Inflammatory macrophage treated with lipopolysaccharide for 4 hours (primary cell): ENCODE measurements at places on chromosomes 4 and X.

- no peak for DNase-seq
These were observed 25.0 kb downstream of the AFF1 start for GRCh38 chr4:86959588-86960500.

DNA sequence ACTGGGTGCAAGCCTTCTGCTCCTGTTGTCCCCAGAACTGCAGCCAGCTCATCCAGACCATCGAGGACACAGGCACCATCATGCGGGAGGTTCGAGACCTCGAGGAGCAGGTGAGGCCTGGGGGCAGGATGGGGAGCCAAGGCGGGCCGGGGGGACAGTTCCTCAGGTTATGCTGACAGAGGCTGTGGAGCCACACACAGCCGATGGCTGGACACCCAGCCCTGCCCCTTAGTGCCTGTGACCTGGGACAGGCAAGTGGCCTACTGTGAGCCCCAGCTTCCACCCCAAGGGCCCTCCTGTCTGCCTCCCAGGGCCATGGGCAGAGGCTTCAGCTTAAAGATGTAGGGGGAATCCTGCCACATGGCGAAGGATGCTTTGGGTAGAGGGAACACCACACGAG lies 14.3 kb downstream of the CCDC22 start:
- no peak for DNase-seq

DNA sequence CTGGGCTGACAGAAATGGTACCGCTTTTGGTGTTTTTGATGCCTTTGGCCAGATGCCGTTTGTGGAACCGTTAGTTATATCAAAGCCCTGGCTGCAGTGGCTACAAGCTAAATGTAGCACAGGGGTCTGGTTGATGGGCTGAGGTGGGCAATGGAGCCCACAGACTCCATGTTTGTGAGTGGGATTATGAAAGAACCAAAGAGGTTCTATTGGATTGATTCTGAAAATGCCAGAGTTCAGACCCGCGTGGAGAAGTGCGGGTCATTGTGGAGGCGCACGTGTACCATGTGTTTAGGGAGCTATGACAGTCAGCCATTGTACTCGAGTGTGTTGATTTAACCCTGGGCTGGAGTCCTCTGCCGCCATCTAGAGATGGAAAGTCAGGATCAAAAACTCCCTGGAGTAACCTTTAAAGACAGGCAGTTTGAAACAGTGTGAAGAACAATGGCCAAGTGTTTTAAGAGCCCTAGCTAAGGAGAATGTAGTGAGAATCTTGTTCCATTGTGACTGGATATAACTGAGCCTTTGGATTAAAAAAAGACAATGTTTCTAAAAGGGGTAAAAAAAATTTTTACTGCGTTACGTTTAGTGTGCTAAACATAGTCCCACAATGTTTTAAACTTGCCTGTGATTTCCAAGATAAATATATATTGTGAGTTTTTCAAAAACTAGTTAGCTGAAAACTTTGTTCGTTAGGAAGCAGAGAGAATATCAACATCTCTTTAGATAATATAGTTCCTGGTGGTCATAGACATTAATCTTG lies 12.7 kb downstream of the ART3 start:
- peak; percentile 62 for DNase-seq

- no peak for DNase-seq
These were observed 1753.7 kb downstream of the RPA4 start for GRCh38 chrX:98637451-98637850.

DNA sequence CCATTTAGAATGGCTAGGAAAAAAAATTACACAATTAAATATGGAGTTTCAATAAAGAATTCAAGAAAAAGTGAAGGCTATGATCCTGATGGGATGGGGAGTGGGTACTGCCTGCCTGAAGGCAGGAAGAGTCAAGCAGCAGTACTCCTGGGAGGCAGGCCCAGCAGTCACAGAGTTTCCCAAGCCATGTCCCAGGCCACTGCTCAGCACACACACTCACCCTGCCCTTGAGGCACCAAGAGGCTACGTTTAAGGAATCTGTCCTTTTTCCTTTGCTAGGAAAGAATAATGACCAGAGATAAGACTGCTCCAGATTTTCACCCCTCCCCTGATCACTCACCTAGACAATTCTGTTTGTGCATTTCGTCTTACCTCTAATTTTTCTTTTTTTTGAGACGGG lies 30.2 kb downstream of the MAP7D3 start:
- DNase-seq, result no peak

- no peak for DNase-seq
These were observed 2.5 kb downstream of the TIMP1 start for GRCh38 chrX:47584714-47585113.

GRCh38 chrX:125673758-125674157 lies 354.1 kb downstream of the TEX13C start:
- no peak for DNase-seq

GRCh38 chrX:126658447-126658846 lies 105.8 kb upstream of the DCAF12L1 start:
- DNase-seq, result no peak

GRCh38 chrX:103488332-103488731 lies 31.0 kb downstream of the RAB40A start:
- no peak for DNase-seq

DNA sequence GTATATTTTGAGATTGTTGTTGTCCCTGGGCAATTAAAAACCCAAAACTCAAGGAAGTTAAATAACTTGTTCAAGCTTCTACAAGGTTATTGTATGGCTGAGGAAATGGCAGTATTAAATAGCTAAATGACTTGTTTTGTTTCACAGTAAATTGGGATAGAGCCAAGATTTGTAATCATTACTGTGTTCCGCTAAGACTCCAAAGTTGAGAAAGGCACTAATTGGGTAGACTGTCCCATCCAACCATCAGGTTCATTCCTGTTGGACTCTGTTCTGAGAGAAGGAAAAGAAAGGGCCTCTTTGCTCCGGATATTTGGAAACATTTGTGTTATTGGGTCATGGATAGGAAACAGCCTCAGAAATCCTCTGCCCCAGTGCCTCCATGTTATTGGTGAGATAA lies 82.2 kb downstream of the DCLK2 start:
- DNase-seq, result no peak

GRCh38 chr4:44988011-44988410 lies 261.7 kb upstream of the GNPDA2 start:
- no peak for DNase-seq

DNA sequence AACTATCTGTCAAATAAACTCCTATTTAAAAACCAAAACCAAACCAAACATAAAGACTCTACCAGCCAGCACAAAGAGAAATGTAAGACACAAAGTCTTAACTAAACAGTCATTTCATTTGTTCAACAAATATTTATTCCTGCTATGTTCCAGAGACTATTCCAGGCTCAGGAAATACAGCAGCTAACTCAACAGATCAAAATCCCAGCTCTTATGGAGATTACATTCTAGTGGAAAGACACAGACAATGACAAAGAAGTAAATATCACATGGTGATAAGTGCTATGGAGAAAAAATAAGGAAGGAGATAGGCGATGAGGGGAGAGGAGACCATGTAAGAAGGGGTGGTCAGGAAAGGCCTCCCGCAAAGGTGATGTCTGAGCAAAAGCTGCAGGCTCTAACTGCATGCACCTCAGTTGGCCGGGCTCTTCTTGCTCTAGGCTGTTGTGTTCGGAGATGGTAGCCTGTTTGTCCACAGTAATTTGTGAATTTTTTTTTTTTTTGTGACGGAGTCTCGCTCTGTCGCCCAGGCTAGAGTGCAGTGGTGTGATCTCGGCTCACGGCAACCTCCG lies 15.1 kb downstream of the PPEF1 start:
- no peak for DNase-seq

DNA sequence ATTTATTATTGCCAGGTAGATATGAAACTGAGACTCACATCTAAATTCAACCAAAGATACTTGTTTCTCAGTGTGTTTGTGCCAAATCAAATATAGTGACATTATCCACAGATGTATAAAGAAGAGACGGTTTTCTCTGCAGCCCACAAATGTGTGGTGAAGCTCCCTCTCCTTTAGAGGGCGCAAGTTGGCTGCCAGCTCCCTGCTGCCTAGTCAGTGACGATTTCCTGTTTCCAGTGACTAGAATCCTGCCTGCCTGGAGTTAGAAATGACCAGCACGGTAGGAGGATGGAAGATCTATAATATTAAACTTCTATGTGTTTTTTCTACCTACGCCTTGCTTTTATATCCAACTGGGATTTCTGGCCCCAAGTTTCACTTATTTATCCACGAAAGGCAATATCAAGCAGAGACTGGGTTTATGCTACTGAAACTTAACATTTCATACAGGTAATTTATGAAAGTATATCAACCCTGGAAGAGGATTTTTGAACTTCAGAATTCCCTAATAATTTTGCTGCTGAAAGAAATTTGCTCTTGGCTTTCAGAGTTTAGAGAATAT lies 1793.7 kb upstream of the TENM3 start:
- no peak for DNase-seq
